ENCODE measurements at places on chromosomes 7 and 10.

DNA sequence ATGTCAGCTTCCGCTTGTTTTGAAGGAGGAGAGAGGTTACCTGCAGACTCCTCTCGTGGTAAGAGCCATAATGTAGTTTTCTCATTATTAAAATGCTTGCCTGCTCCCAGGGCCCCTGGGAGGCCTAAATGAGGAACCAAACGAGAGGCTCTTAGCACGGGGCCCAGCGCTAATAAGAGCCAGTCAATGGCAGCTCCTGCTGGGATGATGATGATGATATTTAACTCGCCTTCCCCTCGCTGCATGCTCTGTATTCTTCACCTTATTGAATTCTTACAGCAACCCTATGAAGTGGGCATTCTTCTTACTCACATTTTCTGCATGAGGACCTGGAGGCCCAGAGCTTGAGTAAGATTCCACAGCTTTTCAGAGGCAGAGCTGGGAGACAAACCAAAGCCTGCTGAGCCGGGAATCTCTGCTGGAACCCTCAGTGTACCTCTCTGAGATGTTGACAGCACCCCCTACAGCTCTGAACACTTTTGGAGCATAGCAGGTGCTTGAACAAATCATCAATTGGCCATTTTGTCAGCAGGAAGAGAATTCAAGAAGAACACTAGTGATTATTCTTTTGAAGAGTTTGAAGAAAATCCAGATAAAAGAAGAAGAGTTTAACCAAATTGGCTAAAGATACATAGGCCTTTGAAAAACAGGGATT is 93.1 kb upstream of the HABP2 start:
- no peak for DNase-seq
- no peak overlapping the region for H3K4me3 ChIP-seq
- peaks cover 10% of the 10 kb centered on the region for H3K27me3 ChIP-seq

DNA sequence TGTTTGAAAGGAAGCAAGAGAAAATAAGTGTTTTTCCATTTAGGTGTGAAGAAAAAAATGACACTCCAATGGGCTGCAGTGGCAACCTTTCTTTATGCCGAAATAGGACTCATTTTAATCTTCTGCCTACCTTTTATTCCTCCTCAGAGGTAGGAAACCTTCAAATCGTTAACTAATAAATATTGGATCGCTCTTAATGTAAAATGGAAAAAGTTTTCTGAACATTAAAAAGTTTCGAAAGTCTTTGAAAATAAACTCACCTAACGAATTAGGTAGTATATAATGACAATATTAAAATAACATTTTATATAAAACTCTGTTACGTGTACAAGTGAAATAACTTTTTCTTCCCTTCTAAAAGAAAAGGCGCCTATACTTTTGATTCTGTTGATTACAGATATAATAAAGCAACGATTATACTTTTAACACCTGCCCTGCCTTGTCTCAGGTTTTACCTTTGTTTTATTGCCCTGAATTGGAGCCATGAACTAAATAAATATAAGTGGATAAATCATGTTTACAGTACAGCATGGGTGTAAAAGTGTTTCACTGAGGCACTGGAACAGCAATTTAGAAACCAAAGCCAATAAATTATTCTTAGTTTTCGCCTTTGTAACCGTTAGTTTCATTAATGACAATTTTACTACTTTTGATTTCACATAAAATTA is 804 bp downstream of the BCAP29 start:
- no peaks in the 10 kb centered on the region for H3K27me3 ChIP-seq
- H3K36me3 ChIP-seq = peaks cover 2% of the 10 kb centered on the region
- H3K4me1 ChIP-seq = peaks cover 24% of the 10 kb centered on the region
- no peak for DNase-seq

DNA sequence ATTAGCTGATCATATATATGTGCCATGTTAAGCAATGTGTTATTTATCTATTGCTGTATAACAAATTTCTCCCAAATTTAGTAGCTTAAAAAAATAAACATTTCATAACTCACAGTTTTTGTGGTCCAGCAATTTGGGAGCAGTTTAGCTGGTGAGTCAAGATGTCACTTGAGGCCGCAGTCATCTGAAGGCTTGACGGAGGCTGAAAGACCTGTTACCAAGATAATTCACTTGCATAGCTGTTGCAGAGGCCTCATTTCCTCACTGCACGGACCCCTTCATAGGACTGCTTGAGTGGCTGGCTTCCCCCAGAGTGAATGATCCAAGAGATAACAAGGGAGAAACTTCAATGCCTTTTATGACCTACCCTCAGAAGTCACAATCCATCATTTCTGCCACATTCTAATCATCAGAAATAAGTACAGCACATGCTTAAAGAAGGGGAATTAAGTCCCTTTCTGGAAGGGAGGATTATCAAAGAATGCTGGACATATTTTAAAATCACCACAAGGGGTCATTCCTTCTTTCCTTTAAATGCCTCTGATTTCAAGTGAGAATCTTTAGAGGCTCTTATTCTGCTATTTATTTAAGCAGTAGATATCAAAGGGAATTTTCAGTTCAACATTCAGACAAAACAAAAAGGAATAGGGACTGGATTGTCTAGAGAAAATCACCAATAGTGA is 10.5 kb upstream of the SRPK2 start:
- H3K27ac ChIP-seq = no peak overlapping the region
- H3K27me3 ChIP-seq = no peaks in the 10 kb centered on the region
- no peak overlapping the region for H3K4me3 ChIP-seq
- peaks cover 12% of the 10 kb centered on the region for H3K4me1 ChIP-seq
- peak; percentile 75 for DNase-seq

GRCh38 chr7:131480384-131481315 is 75.8 kb downstream of the PODXL start:
- peak overlapping the region; percentile 76 for H3K27ac ChIP-seq

DNA sequence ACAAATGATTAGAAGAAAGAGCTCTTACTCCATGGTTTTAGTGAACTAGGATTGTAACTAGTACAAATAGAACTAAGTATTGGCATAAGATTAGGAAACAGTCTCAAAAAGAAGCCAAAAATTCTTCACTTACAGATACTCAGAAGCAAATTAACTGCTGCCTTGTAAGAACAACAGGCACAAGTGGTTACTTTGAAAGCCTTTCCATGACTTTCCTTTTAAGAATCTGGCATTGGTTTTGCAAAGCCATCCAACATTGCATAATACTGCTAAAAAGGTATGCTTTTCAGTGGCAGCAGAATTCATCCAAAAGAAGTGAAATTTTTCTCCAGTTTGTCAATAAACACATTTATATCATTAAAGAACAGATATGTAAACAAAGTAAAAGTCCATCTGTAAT is 126.8 kb upstream of the ODAD2 start:
- H3K36me3 ChIP-seq = no peaks in the 10 kb centered on the region
- H3K27me3 ChIP-seq = no peaks in the 10 kb centered on the region
- peaks cover 13% of the 10 kb centered on the region for H3K4me1 ChIP-seq
- H3K4me3 ChIP-seq = no peak overlapping the region
- H3K27ac ChIP-seq = no peak overlapping the region

- DNase-seq = no peak
- no peak overlapping the region for H3K27ac ChIP-seq
- peaks cover 2% of the 10 kb centered on the region for H3K36me3 ChIP-seq
- H3K27me3 ChIP-seq = no peaks in the 10 kb centered on the region
- no peaks in the 10 kb centered on the region for H3K4me1 ChIP-seq
- no peak overlapping the region for H3K4me3 ChIP-seq
Measured at GRCh38 chr7:122867471-122867980, 18.7 kb downstream of the CADPS2 start.

- no peak overlapping the region for H3K4me3 ChIP-seq
- no peak overlapping the region for H3K27ac ChIP-seq
- H3K27me3 ChIP-seq = no peaks in the 10 kb centered on the region
- no peak for DNase-seq
- no peaks in the 10 kb centered on the region for H3K4me1 ChIP-seq
Measured at GRCh38 chr7:18815261-18815960, 302.0 kb downstream of the TWIST1 start.

DNA sequence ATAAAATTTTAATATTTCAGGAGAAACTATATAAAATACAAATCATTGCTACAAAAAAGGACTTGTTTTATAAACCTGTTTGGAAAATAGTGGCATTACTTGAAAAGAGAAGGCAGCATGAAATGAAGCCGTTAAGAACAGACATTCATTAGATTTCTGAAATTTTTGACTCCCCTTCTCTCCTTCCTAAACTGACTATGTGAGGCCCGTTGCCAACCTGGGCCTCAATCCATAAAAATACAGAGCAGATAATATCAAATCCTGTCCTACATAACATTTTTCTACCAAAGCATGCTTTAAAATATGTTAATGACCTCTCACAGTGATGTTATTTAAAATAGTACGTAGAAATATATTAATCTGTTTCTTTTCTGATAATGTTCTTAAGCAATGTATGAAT is 34.5 kb upstream of the ING3 start:
- H3K27me3 ChIP-seq = no peaks in the 10 kb centered on the region
- H3K4me3 ChIP-seq = no peak overlapping the region
- no peaks in the 10 kb centered on the region for H3K36me3 ChIP-seq
- DNase-seq = no peak

- H3K4me3 ChIP-seq = no peak overlapping the region
- no peak for DNase-seq
- no peak overlapping the region for H3K27ac ChIP-seq
- H3K36me3 ChIP-seq = no peaks in the 10 kb centered on the region
- peaks cover 5% of the 10 kb centered on the region for H3K27me3 ChIP-seq
- no peaks in the 10 kb centered on the region for H3K4me1 ChIP-seq
Measured at GRCh38 chr7:23207021-23207420, 25.2 kb downstream of the NUP42 start.

- no peaks in the 10 kb centered on the region for H3K4me1 ChIP-seq
- no peak for DNase-seq
- H3K36me3 ChIP-seq = no peaks in the 10 kb centered on the region
- H3K27me3 ChIP-seq = no peaks in the 10 kb centered on the region
Measured at GRCh38 chr7:8629504-8629903, 196.1 kb downstream of the NXPH1 start.

DNA sequence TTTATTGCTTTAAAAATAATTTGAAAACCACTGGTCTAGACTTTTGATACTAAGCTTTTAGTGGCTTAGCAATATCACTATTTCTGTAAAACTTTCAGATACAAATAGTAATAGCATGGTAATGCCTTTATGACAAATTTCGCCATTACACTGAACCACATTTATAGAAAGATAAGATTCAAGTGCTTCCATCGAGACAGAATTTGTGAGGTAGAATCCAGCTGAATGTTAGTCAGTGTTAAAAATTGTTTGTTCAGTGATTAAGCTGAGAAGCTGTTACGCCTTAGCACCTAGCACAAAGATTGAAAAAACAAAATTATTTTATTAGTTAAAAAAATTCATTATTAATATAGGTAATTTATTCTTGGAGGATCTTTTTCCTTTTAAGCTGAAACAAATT is 36.5 kb downstream of the GNAT3 start:
- H3K27ac ChIP-seq = no peak overlapping the region
- H3K36me3 ChIP-seq = no peaks in the 10 kb centered on the region
- DNase-seq = no peak
- H3K4me3 ChIP-seq = no peak overlapping the region

GRCh38 chr7:128781851-128782250 is 6.3 kb upstream of the OPN1SW start:
- H3K4me1 ChIP-seq = no peaks in the 10 kb centered on the region
- H3K4me3 ChIP-seq = no peak overlapping the region
- DNase-seq = no peak
- no peaks in the 10 kb centered on the region for H3K36me3 ChIP-seq
- peaks cover 6% of the 10 kb centered on the region for H3K27me3 ChIP-seq
- no peak overlapping the region for H3K27ac ChIP-seq

- no peaks in the 10 kb centered on the region for H3K27me3 ChIP-seq
- peak; percentile 7 for DNase-seq
- H3K4me1 ChIP-seq = peaks cover 5% of the 10 kb centered on the region
- H3K27ac ChIP-seq = no peak overlapping the region
Measured at GRCh38 chr7:43664681-43665080, 64.6 kb downstream of the COA1 start.

DNA sequence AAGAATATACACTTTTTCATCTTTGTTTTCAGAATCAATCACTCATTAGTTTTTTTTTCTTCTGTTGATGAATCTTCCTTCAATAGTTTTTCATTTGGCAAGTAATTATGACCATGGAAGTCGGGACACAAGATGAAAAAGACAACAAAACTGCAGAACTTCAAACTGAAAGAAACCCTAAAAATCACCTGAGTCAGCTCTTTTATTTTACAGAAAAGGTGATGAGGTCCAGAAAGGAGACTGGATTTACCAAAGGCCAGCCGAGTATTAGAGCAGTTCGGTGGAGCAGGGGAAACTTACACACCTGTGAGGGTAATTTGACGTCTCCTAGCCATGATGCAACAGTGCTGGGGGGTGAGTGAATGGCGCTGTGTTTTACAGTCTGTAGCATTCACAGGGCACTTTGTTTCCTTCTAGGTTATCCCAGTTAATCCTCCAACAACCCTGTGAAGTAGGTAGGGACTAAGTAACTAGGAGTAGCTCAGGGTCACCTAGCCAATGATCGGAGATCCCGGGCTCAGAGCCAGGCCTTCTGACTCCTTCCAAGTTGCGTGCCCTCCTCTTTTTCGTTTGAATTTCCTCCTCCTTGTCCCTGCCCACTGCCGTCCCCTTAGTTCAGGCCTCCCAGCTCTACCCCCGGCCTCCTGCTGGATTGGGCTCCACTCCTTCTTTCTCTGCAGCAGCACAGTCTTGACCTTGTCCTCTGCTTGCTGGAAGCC is 14.0 kb downstream of the RBM20 start:
- H3K36me3 ChIP-seq = no peaks in the 10 kb centered on the region
- H3K27me3 ChIP-seq = peaks cover 9% of the 10 kb centered on the region
- no peaks in the 10 kb centered on the region for H3K4me1 ChIP-seq
- no peak for DNase-seq
- no peak overlapping the region for H3K4me3 ChIP-seq

DNA sequence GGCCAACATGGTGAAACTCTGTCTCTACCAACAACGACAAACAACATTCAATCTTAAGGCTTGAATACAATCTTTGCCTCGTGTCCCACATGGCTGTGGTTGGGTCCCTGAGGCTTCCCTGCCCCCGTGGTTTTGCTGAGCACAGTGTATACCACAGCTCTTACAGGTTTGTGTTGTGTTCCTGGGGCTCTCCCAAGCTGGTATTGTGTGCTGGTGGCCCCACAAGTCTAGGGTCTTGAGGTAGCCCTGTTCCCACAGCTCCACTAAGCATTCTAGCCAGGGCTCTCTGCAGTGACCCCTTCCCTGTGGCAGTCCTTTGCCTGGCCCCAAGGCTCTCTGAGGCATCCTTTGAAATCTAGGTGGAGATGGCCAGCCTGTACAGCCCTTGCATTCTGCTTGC is 68.0 kb upstream of the CCNY start:
- H3K4me3 ChIP-seq = no peak overlapping the region
- no peaks in the 10 kb centered on the region for H3K27me3 ChIP-seq

Measured in endothelial cell of umbilical vein (primary cell).